ENCODE measurements at places on chromosomes 6 and 20. TPM values are rescaled to one million over a fixed set of nuclear protein-coding genes. Genes with fewer than 3 reads are reported as not detected.

- no peak overlapping the region for H3K27ac ChIP-seq
- no peaks in the 10 kb centered on the region for H3K27me3 ChIP-seq
- peaks cover 23% of the 10 kb centered on the region for H3K4me1 ChIP-seq
- DNase-seq: no peak
- H3K36me3 ChIP-seq: no peaks in the 10 kb centered on the region
- no peak overlapping the region for H3K4me3 ChIP-seq
Observed at GRCh38 chr6:26071135-26071534, 16.1 kb upstream of the HFE start.

DNA sequence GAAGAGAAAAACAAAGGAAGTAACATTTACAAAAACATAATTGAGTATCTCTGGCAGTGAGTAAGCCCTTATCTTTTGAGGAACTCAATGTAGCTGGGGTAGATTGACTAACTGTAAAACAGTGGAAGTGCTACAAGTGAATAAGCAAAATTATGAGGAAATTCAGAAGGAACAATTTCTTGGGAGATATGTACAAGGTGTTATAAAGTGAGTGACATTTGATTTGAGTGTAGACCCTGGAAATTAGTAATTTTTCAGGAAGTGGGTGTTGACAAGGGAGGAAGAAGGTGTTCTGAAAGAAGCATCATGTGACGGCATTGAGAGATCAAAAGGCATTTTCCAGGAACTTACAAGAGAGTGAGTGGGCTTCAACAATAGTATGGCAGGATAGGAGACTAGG lies 22.2 kb downstream of the XRN2 start:
- DNase-seq: no peak
- H3K27ac ChIP-seq: no peak overlapping the region
- peaks cover 22% of the 10 kb centered on the region for H3K4me1 ChIP-seq
- no peaks in the 10 kb centered on the region for H3K27me3 ChIP-seq
- peaks cover 17% of the 10 kb centered on the region for H3K36me3 ChIP-seq

GRCh38 chr6:166532302-166532701 lies 54.2 kb downstream of the RAMACL start:
- peaks cover 12% of the 10 kb centered on the region for H3K36me3 ChIP-seq
- H3K27me3 ChIP-seq: no peaks in the 10 kb centered on the region
- no peak overlapping the region for H3K27ac ChIP-seq
- H3K4me3 ChIP-seq: no peak overlapping the region
- DNase-seq: no peak

GRCh38 chr6:70398783-70399728 lies 14.3 kb upstream of the FAM135A start:
- no peak overlapping the region for H3K4me3 ChIP-seq
- no peak for DNase-seq
- H3K4me1 ChIP-seq: peaks cover 4% of the 10 kb centered on the region
- H3K36me3 ChIP-seq: no peaks in the 10 kb centered on the region
- no peak overlapping the region for H3K27ac ChIP-seq

CCN6 gene
- total RNA-seq: not detected

GRCh38 chr6:87473419-87473903 lies 687 bp downstream of the SLC35A1 start:
- peaks cover 10% of the 10 kb centered on the region for H3K36me3 ChIP-seq
- no peak for DNase-seq
- peaks cover 26% of the 10 kb centered on the region for H3K4me1 ChIP-seq
- peak overlapping the region; percentile 99 for H3K27ac ChIP-seq
- no peaks in the 10 kb centered on the region for H3K27me3 ChIP-seq

DNA sequence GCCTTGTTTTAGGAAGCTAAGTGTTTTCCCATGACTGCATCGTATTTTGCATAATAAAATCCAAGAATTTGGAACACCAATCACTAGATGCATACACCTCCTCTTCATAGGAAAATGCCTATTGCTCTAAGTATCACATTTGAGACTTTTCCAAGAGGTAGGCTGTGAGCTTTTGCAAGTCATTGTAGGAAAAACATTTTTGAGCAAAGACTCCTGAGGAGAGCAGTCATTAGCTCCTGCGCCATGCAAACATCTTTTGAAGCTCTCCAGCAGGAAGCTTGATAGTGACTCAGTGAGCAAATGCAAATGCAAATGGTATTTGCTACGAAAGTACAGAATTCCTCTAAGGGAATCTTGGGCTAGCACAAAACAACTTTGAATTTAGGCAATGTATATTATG lies 750.4 kb downstream of the QKI start:
- no peak overlapping the region for H3K27ac ChIP-seq
- no peaks in the 10 kb centered on the region for H3K4me1 ChIP-seq
- H3K4me3 ChIP-seq: no peak overlapping the region
- DNase-seq: no peak
- peaks cover 11% of the 10 kb centered on the region for H3K27me3 ChIP-seq

- H3K4me3 ChIP-seq: peak overlapping the region; percentile 66
- H3K27me3 ChIP-seq: no peaks in the 10 kb centered on the region
- peak overlapping the region; percentile 84 for H3K27ac ChIP-seq
- DNase-seq: peak; percentile 62
- H3K4me1 ChIP-seq: peaks cover 16% of the 10 kb centered on the region
Observed at GRCh38 chr6:7052443-7053011, 55.2 kb upstream of the RREB1 start.

OLIG3 gene
- total RNA-seq: 0.27 TPM

DNA sequence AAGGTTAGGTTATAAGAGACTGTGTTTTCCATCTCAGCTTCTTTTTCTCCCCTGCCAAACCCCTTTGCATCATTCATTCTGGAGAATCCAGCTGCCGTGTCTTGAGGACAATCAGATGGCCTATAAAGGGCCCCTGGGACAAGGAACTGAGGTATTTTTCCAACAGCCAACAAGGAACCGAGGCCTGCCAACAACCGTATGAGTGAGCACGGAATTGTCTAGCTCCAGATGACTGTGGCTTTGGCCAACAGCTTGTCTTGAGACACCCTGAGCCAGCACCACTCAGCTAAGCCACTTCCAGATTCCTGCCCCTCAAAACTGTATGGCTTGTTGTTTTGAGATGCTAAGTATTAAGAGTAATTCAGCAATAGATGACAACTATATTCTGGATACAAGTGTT lies 433.7 kb upstream of the HSF2 start:
- H3K27ac ChIP-seq: no peak overlapping the region
- H3K27me3 ChIP-seq: no peaks in the 10 kb centered on the region
- DNase-seq: no peak
